ENCODE measurements at places on chromosomes 5 and 9.

DNA sequence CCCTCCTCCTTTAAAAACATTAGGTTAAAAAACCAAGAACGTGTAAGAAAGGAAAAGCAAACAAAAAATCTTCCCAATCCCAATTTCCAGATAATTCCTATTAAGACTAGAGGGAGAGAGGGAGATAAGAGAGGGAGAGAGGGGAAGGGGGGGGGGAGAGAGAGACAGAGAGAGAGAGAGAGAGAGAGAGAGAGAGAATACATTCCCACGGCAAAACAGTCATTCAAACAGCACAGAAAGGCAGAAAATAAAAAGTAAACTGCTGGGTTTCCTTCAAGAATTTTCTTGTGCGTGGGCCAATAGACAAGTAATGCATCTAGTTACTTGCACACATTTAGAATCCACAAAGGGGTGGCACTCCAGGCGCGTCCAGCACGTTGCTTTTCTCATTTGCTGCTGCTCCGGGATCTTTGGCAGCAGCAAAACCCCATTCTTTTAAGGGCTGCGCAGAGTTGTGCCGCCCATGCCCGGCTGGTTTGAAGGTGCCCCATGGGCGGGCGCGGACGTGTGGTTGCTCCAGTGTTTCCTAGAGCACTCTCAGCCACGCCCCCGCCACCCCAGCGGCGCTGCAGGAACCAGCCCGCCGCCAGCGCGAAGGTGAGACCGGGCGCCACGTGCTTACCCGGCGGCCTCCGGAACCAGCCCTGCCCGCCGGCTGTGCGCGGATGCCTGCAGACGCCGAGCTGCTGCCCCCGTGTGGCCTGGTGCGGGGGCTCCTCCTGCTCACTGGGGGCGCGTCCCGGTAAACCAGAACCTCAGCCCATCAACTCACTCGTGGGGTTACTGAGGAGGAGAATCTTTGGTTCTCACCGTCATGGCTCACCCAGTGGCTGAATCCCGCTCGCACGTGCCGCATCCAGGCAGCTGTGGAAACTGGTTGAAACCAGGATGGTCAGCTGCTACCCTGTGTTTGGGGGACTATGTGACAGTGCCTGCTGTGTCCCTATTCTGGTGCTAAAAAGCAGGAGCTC lies 44.6 kb downstream of the STC2 start:
- peak; percentile 81 for DNase-seq

DNA sequence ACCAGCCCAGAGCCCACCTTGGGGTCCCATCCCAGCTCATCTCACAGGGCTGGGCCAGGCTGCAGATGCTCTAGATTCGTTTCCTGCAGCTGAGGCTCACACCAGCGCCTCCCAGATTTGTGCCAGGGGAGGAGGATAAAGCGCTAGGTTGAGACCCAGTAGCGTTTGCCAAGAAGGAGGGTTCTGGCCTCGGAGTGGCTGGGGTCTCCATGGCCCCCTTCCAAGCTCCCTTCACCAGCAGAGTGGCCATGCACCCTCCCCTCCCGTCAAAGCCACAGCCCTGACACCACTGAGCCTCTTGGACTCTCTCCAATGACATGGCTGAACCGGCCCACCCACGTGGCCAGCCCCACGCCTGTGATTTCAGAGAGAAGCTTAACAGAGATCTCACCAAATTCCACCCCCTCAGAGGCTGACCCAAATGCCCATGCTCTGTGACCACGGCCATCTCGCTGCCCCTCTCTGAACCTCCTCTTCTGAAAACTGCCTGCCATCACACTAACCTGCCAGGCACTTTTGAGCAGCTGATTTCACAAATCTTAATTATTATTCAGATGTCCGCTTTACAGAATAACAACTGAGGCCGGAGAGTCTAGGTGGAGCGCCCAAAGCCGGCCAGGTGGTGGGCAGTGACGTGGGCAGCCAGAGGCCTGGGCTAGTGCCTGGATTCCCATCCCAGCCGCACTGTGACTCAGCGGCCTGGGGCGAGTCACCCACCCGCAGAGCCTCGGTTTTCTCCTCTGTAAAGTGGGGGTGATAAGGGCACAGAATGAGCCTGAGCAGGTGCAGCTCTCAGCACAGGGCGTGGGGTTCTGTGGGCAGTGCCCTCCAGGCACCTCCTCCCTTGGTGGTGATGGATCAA lies 155.7 kb downstream of the C9orf50 start:
- DNase-seq = no peak

GRCh38 chr5:171700318-171700912 lies 85.2 kb upstream of the SMIM23 start:
- DNase-seq = peak; percentile 66

GRCh38 chr5:174589011-174589410 lies 135.4 kb upstream of the MSX2 start:
- no peak for DNase-seq

DNA sequence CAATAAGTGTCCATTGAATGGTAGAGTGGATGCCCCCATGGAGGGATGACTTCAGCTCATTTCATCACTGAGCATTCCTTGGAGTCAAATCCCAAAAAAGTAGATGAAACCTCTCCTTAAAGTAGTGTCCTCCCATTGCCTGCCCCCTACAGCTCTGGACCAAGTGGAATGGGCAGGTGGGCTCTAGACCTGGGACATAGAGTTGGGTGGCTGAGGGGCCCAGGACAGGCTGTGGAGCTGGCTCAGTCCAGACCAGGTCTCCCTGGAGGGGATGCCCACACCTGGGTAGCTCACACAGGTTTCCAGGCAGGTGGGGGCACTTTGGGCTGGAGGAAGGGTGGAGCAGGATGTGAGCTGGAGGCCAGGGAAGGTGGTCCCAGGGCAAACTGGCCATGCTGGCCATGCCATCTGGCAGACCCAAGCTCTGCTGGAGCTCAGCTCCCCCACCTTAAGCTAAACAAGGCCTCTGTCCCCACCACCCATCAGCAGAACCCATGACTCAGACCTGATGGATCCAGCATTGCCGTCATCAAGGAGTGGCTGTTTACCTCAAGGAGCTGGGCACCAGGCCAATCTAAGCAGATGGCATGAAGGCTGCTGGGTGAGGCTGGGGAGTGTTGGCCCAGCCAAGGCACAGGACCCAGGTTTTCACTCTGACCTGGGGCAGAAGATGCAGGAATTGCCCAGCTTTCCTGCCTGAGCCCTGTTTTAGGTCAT lies 6.2 kb upstream of the SPINK4 start:
- peak; percentile 76 for DNase-seq

GRCh38 chr5:1500411-1501091 lies 23.2 kb downstream of the LPCAT1 start:
- no peak for DNase-seq

GRCh38 chr5:168935183-168935582 lies 356.0 kb upstream of the PANK3 start:
- no peak for DNase-seq

DNA sequence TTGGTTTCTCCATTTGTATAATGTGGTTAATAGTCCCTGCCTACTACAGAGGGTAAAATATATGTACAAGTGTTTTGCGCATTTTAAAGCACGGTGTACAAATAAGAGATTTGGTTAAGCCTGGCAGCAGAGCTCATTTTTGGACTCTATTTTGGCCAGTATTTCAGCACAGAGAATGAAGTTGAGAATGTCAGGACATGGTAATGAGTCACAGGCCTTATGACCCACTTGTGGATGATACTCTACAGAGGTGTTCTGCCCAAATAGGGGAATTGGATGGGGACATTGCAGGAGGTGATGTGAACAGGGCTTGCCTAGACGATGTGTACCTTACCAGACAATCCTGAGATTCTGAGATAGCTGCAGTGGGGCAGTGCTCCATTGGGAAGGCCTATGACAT lies 50.6 kb downstream of the MELK start:
- peak; percentile 15 for DNase-seq

GRCh38 chr5:58458141-58458742 lies 1.6 kb downstream of the PLK2 start:
- no peak for DNase-seq

DNA sequence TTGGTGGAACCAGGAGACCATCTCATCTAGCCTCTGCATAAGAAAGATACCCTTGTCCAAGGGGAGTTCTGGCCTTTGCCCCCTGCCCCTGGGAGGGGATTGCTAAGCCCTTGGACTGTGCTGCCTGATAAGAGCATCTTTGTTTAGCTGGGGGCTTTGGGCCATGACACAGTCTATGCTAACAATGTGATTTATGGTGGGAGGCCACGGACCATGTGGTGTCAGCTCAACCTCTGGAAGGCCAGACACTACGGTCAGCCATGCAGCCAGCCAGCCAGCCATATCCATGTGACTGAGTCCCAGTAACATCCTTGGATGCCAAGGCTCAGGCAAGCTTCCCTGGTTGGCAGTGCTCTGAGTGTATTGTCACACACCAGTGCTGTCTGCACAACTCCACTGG lies 244.4 kb downstream of the FSTL4 start:
- DNase-seq = no peak

- DNase-seq = peak; percentile 79
Measured at GRCh38 chr5:34833976-34834793, 4.8 kb upstream of the TTC23L start.

DNA sequence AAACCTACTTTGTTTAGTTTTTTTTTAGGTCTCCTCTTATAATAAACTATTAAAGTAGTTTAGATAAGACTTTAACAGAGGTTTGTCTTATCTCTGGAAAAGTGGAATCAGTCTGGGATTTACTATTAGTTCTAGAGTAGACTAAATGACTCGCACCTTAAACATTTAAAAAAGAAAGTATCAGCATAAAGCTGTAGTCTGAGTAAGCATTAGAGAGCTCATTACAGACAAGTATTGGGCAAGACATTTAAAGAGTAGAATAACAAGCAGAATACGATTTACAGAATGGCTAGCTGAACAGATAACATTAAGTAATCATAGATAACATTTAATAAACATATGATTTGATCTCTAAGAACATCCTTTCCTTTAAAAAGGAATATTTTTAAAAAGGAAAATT lies 226.0 kb upstream of the DMAC1 start:
- DNase-seq = no peak

- DNase-seq = peak; percentile 79
Measured at GRCh38 chr9:121984726-121985402, 108.2 kb downstream of the TTLL11 start.

DNA sequence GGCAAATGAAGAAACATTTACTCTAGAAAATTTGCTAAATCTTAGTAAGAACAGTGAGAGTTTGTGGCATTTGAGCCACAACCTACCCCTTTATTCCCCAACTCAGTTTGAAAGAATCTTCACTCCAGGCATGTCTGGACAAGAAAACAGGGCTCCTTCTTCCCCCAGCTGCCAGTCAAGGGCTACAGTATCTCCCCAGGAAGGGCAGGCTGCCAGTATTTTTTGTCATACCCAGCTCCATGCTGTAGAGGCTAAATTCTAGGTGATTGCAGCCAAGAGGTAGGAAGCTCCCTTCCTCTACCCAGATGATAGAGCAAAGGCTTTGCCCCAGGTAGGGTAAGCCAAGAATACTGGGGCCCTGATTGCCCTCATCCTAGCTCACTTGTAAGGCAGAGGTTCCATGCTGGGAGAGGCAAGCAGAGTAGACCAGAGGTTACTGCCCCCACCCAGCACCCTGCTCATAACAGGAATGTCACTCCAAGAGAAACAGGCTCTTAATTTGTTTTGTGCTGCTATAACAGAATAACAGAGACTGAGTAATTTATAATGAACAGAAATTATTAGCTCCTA lies 20.0 kb upstream of the GRPEL2 start:
- peak; percentile 24 for DNase-seq

- peak; percentile 83 for DNase-seq
Measured at GRCh38 chr5:17910318-17910717, 276.1 kb downstream of the TAF11L14 start.

GRCh38 chr5:50441493-50441955 lies 436 bp upstream of the EMB start:
- no peak for DNase-seq

DNA sequence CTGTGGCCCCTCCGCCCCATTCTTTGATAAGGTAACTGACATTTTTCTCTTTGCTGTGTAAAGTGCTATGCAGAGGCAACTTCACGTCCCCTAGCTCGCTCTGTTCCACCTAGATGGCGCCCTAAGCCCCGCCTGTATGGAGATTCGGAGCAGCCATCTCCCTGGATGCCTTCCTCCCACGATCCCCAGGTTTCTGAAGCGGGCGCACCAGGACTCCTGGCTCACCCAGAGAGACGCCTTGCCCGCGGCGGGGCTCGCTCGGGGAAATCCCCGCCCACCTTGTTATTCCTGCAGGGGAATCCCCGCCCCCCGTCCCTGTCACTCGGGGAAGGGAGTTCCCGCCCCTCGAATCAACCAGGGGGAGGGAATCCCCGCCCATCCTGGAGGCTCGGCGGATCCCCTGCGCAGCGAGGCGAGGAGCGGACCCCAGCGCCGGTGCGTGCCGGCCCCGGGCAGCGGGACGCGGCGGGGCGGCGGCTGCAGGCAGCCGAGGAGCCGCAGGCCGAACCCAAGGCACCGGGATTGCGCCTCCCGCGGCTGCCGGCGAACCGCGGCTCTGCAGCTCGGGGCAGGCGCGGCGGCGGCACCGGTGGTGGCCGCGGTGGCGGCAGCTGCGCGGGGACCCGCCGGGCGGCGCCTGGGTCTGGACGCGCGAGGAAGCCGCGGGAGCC lies at the start of gene PDZD2:
TSS of gene PDZD2 (plus strand) at position 384 of the 671 bp plus-strand sequence.
- DNase-seq = peak; percentile 71

- no peak for DNase-seq
Measured at GRCh38 chr5:98065261-98065909, 708.1 kb upstream of the RGMB start.

DNA sequence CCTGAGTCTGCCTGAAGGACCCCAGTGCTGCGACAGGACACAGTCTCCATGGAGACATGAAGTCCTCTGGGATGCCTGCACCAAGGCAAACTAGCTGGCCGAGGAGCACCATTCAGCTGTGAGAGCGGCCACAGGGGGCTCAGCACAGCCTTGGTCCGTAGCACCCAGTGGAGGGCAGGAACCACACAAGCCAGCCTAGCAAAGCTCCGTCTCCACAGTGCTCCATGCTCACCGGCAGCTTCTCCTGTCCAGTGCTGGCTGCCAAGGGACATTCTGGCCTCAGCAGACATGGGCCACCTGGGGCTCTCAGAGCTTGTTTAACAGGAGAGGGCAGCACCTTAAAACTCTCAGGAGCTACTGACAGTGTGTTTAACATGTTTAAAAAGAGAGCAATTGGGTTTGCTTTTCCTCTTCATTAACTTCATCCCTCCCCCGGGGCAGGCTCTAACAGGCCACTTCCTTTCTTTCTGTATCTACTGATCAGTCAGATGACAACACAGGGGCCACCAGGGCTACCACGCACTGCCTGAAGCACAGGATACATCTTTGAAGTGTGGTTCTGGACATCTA lies 57.0 kb downstream of the SECISBP2 start:
- DNase-seq = no peak

DNA sequence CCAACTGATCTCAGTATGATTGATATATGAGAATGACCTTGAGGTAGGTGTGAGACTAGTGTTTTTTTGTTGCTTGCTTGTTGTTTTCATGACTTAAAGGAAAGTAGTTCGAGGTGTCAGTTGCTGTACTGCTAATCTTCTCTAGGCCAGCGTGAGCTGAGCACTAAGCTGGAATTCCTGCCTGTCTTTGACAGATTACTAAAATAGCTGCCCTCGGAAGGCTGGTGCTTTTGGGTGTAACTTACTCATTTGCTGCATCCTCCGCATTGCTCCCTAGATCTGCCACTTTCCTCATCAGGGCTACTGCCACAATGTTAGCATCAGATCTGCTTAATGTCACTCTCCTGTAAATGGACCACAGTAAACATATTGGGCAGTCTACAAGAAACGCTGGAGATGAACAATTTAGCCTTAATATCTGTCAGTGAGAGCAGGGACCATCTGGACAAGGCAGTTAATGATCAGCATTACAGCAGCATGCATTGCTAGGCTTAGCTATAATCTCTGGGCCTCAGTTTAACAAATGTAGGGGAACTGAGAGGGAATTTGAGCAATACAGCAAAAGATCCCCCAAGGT lies 106.6 kb upstream of the CDH6 start:
- no peak for DNase-seq
